ENCODE measurements at places on chromosomes 2 and 18.

- no peak for DNase-seq
These were observed 89.9 kb downstream of the MTA3 start for GRCh38 chr2:42658306-42658705.

DNA sequence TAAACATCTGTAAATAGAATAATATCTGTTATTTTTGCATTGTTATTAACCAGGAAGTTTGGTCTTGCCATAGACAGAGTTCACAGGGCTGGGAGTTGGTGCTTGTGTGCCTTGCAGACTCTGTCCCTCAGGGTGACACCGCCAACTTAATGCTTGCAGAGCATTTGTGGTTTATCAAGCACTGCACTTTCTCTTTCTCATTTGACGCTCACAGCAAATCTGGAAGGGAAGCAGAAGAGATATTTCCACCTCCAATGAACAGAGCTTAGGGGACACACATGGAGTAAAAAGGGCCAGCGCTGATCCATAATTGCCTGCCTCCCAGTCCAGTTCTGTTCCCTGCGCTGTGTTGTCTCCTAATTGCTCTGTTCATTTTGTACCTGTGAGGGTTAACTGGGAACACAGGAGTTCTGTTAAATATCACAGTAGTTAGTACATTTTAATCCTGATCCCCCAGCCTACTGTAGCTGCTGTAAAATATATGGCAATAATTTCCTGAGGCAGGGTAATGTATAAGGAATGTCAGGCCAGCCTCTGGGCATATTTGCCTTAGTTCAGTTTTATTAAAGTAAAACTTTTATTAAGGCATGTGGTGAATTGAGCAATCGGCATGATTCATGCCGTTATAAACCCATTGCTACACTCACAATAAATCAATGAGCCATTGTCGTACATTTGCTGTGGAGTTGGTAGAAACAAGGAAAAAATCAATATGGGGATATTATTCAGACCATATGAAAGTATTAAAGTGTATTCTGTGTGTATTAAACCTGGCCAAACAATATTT is 182.5 kb upstream of the OSR1 start:
- peak; percentile 95 for DNase-seq

- DNase-seq = no peak
These were observed 126.2 kb upstream of the CAB39 start for GRCh38 chr2:230586328-230586982.

DNA sequence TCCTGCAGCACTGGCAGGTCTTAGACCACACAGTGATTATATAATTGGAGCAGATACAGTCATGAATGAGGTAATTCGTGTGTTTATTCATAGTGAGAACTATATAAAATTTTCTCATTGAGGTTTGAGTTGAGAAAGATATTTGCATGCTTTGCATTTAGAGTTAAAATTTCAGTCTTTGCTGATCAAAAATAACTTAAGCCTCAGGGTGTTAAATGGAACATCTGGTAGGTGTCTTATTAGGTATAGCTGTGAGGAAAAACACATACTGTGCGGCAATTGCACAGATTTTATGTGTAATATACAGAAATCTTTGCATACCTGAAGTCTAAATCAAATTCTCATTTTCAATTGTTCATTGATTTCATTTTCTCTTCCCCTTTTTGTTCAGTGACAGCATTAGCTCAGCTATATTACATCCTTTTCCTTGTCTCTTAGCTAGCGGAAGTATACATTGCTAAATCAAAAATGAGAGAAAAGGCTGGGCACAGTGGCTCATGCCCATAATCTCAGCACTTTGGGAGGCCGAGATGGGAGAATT is 21.2 kb downstream of the GORASP2 start:
- DNase-seq = no peak
